ENCODE measurements at places on chromosomes 16 and 17. TPM values are rescaled to one million over a fixed set of nuclear protein-coding genes. Genes with fewer than 3 reads are reported as not detected.

OTOP3 gene
- total RNA-seq, result not detected

BAIAP3 gene
- 1.2 TPM for total RNA-seq

KRTAP2-3 gene
- 4.3 TPM for total RNA-seq

KCNJ2 gene
- 0.82 TPM for total RNA-seq

HSD17B2 gene
- not detected for total RNA-seq

KRT36 gene
- not detected for total RNA-seq

GDE1 gene
- 81.5 TPM for total RNA-seq

DNA sequence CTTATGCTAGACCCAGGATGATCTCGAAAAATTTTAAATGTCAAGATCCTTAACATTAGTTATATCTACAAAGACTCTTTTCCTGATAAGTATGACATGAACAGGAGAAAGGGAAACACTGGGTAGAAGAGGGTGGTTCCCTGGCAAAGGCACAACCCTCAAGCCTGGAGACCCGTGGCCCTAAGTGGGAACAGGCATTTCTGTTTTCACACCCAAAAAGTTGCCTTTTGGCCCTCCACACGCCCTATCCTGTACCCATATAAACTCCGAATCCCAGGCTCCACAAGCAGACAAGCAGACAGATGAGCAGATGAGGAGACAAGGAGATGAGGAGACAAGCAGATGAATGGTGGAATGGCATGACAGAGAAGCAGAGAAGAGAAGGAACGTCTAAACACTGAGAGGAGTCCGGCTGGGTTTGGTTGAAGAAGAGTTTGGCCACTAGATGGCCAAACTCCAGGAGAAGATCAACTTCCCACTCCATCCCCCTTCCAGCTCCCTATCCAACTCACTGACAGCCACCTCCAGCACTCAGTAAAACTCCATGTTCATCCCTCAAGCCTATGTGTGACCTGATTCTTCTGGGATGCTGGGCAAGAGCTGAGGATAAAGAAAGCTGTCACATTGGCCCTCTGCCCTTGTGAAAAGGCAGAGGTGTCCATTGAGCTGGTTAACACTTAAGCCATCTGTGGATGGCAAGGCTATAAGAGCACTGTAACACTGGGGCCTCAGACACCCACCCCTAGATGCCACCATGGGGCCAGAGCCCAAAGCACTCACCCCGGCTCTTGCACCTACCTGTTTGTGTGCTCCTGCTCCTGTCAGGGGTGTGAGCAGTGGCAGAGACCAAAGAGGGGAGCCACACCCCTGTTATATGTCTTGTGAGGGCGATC lies 139.6 kb upstream of the FAM20A start:
- DNase-seq, result no peak

- DNase-seq, result no peak
Observed at GRCh38 chr17:73950593-73950914, 252.9 kb upstream of the RPL38 start.

DNA sequence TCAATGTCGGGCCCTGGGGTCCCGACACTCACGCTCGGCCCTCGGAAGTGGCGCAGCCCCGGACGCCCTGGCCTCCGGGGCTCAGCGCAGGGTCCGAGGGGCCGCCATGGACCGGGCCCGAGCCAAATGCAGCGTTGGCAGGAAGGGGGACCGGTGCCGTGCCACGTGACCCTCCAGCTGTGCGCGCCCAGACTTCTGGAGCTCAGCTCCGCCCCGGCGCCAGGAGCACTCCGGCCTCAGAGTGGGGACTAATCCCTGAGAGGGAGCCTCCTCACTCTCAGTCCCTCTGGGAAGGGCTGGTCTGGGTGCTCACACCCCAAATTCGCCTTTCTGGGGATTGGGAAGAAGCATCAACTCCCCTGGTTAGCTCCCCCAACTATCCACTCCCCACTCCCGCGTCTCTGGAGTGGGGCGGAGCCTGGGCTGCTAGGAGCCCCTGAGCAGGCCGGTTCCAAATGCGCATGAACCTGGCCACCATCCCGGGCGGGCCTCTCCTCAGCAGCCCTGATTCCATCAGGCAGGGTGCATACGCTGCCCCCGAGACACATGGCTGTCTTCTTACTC lies at the start of gene B3GNT9:
B3GNT9 (minus strand) TSS at position 166 of the 564 bp plus-strand sequence. CDS start 513 bp downstream, outside the sequence.
- DNase-seq, result no peak

- no peak for DNase-seq
Observed at GRCh38 chr16:82999711-83000110, 372.9 kb downstream of the CDH13 start.

GRCh38 chr16:54493061-54493460 lies 206.5 kb upstream of the IRX3 start:
- no peak for DNase-seq

DNA sequence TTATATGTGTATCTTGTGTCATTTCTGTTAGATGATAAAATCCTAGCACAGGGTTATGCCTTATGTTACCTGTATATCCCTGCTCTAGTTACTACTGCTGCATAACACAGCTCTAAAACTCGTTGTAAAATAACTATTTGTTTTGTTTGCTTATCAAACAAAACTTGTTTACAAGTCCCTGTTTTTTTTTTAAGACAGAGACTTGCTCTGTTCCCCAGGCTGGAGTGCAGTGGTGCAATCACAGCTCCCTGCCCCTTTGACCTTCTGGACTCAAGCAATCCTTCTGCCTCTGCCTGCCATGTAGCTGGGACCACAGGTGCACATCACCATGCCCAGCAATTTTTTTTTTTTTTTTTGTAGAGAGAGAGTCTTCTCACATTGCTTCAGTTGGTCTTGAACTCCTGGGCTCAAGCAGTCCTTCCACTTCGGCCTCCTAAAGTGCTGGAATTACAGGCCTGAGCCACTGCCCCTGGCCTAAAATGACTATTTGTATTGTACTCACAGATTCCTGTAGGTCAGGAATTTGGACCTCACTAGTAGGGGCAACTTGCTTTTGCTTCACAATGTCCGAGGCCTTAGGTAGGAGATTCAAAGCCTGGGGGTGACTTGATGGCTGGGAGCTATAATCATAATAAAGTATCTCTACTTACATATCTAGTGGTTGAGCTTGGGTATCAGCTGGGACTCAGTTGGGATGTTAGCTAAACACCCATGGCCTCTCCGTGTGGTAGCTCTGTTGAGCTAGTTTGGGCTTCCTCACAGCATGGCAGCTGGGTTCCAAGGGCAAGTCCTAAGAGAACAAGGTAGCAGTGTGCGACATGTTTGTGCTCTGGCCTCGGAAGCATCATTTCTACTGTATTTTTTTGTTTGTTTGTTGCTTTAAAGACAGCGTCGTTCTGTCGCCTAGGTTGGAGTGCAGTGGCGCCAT lies 12.6 kb downstream of the DUSP14 start:
- no peak for DNase-seq

DNA sequence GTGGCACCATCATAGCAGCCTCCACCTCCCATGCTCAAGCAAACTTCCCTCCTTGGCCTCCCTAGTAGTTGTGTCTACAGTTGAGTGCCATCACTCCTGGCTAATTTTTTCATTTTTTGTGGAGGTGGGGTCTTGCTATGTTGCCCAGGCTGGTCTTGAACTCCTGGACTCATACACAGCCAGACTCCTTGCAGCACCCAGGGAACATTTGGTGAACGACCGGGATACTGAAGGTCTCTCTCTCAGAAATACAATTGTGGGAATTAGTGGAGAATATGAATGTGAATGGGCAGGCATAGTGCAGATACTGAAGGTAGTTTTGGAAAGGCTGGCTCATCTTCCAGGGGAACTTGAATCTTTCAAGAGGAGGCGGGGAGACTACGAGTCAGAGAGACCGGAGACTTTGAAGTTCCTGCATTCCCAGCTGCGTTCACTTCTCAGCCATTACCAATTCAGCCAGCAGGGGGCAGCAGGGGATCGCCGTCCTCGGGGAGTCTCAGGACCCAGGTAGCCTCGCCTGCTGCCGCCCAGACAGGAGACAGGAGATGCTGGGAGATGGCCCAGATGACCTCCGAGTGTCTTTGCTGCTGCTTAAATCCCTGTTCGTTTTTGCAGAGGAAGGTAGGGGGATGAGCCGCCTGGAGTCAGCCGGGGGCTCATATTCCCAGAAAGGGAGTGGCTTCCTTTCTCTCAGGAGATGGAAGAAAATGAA lies 68.6 kb downstream of the HAPSTR1 start:
- no peak for DNase-seq

- peak; percentile 10 for DNase-seq
Observed at GRCh38 chr16:78045865-78046581, 23.7 kb downstream of the CLEC3A start.

DNA sequence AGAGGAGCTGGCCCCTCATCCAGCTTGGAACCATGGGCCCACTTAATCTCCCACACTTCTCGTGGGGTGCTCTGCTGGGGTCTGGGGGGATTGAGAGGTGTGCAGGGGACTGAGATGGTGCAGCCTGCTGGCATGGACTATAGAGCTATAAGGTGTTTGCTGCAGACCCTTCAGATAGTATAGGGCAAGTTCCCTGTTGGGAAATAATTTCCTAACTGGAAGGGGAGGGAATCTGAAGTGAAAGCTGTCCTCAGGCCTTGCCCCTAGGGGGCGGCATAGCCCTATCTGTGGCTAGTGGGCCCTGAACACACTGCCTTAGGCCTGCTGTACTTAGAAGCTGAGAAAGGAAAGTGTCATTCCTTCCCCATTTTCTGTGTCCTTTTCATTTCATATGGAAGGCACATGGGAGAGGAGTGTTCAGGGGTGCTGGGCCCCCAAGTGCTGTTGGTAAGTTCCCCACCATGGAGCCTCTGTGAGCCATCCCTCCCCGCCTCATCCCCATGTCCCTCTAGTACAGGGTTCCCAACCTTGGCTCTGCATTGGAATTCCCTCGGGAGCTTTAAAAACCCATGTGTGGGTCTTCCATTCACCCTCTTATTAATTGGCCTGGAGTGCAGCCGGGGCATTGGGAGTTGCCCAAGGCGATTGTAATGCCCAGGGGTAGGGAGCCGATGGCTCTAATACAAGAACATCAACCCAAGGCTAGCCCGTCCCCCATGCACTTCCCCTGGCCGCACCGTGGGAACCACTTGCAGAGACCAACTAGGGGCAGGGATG lies 19.7 kb downstream of the GOSR2 start:
- no peak for DNase-seq

DNA sequence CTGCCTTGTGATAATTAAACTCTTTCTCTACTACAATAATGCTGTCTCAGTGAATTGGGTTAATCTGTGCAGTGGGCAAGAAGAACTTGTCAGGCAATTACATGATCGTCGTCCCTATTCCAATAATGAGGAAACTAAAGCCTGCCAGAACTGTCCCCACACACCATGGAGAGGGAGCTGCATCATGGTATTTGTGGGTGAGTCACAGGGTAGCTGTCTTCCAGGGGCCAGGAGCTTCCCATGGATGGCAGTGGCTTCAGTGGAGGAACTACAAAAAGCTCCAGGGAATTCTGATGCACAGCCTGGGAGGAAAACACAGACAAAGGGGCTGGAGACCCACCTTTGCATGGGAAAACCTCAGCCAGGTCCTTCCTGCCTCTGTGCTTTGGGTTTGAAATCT lies 83.3 kb upstream of the C16orf82 start:
- no peak for DNase-seq

Measured in kidney epithelial cell (primary cell).